Suppressor macrophage treated with lipopolysaccharide for 1 hour (primary cell): ENCODE measurements at places on chromosomes 12 and 14.

GRCh38 chr12:54977857-54978256 is 6.7 kb downstream of the TESPA1 start:
- DNase-seq: no peak

DNA sequence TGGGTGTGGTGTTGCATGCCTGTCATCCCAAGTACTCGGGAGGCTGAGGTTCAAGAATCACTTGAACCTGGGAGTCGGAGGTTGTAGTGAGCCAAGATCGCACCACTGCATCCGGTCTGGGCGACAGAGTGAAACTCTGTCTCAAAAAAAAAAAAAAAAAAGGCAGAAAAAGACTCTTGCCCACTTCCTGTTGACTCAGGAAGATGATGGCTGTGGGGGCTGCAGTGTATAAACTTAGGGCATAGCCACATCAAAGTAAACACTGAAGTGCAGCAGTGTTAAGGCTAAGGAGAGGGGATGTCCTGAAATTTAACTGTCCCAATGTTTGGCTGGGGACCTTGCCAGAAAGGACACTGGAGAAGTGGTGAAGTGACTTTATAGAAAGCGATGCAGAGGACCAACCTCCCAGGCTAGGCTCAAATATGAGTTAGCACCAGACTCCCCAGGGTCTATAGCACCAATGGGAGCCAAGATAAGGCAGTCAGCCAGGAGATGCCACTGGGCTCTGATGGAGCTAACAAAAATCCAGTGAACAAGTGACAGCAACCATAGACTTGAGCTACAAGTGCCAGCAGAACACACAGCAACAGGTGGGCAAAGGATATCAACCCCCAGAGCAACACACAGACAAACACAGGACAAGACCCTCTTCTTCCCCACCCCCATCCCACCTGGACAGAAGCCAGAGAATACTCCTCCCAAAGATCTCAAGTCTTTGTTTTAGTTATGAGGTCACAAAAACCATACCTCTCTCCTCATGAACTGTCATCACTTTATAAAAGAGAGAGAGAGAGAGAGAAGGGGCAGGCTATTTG is 28.0 kb downstream of the NELL2 start:
- DNase-seq: no peak

GRCh38 chr12:129071362-129071761 is 218.1 kb downstream of the GLT1D1 start:
- DNase-seq: no peak

DNA sequence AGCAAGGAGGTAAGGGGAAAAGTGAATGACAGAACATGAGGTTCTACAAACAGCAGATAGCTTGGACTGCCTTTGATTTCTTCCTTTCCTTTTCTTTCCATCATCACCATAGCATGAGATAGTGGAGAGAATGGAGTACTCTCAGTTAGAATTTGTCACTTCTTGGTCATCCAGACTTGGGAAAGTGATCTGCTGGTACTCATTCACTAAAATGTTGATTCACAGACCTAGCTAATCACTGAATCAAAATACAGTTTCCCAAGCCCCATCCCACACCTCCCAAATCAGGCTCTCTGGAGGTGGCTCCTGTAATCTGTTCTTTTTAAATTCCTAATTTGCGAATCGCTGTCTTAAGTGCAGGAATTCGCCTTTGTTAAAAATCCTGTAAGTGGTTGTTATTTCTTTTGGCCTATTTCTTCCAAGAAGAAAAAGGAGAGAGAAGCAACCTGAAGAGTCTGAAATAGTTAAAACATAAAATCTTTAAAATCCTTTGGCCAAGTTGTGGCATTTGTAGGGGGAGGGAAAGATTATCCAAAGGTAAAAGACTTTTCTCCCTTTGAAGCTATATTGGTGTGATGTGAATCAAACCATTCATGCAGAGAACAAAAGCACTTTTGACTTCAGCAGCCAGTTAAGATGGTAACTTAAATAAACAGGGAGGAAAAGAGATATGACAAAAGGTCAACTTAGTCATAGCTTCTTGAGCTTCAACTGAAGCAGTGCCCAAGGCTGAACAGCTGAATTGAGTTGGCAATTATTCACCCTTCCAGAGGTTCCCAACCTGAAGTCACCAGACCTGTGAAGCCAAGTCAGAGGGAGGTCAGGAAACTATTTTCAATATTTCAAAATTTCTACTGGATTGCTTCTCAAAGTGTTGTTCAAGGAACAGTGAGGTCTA is 255.1 kb upstream of the KRR1 start:
- DNase-seq: peak; percentile 31

DNA sequence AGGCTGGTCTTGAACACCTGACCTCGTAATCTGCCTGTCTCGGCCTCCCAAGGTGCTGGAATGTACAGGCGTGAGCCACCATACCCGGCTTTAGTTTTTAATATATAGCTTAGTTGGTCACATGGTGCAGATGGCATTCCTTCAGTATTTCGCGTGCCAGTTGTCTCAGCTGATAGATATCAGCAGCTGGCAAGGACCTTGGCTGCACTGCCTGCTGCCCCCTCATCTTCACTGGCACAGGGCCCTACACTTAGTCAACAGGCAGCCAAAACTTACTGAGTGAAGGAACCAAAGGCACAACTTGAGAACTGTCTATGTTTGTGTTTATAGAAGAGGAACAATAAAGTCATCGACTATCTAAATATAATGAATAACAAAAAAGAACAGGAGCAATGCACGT is 31.0 kb downstream of the EID3 start:
- no peak for DNase-seq

DNA sequence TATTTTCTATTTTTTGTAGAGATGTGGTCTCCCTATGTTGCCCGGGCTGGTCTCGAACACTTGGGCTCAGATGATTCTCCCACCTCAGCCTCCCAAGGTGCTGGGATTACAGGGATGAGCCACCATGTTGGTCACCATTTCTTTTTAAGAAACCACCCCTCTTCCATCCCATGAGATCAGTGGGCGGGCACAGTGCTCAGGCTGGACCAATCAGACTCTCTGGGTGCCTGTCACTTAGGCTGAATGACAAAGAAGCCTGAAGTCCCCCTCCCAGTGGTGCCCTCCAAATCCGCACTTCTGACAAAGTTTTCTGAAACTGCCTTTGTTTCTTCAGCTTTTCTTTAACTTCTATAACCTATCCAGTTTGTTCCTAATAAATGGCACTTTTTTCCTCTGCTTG is 48.2 kb downstream of the CALM1 start:
- no peak for DNase-seq

- DNase-seq: no peak
Observed at GRCh38 chr12:70553391-70553859, 83.8 kb downstream of the PTPRB start.

DNA sequence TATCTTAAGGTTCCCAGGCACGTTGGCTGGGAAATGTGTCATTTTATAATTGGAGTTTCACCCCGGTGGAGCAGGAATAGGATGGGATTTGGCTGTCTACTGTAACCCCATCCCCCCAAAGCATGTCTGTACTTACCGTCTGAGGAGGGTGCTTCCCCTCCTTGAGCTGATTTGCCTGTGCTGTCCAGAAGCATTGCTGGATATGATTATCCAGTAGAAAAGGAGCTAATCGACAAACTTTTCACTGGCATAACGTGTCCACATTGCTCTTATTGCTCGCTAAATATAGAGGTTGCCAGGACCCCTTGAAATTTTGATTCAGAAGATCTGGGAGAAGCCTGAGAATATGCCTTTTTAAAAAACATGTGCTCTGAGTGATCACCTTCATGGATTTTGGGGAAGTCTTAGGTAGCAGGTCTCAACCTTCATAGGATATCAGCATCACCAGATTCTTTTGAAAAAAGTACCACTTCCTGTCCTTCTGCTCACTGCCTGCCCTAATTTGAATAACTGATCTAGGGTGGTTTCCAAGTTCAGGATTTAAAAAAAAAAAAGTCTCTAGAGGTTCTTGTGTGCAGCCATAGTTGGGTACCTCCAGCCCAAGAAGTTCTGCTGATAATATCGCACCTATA is 80.4 kb upstream of the KCNA1 start:
- DNase-seq: no peak

DNA sequence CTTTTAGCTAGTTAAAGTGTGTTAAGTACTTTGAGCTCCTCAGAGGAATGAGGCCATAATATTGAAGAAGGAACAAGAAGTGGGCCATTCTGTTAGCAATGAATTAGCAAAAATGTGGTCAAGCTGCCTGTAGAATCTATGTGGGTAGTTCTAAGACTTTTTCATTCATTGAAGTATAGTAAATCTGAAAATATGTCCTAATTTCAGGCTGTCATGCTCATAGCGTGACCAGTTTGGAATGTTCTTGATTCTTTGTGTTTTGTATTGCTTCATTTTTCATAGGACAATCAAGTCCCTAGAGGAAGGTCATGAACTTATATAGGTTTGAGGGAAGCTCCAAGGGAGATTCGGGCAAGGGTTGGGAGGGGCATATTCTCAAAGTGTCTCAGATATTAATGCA is 11.4 kb downstream of the ATP23 start:
- DNase-seq: no peak

- peak; percentile 45 for DNase-seq
Observed at GRCh38 chr12:11684393-11684792, 34.9 kb downstream of the ETV6 start.

DNA sequence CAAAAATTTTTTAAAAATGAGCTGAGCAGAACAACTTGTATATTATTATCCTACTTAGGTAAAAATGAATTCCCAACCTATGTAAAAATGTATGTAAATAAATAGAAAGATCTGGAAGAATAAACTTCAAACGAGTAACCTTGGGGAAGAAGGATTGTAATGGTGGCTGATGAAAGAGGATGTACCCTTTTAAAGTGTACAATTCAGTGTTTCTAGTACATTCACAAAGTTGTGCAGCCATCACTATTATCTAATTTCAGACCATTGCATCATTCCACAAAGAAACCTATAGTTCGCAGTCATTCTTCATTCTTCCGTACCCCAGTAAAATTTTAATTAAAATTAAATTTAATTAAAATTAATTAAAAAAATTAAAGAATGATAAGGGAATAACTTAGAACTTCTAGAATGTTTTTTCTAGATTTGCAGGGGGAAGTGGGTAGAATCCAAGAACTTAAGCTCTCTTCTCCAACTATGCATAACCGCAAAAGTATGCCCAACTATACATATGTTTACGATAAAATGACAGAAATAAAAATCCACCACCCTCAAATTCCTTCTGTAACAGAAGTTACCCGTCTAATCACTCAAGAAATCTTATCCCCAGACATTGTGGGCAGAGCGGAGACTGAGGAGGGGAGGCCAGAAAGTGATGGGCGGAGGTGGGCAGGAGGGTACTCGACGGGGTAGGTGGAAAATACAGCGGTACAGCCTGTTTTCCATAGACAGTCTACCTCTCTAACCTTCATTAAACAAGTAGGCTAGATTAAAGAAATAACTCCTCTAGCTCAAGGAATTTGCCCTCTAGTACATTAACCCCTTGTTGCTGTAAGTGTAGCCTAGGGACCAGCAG is 921 bp downstream of the DEPDC4 start:
- no peak for DNase-seq

- DNase-seq: no peak
Observed at GRCh38 chr12:99455350-99456035, 192.1 kb upstream of the GARIN6 start.

DNA sequence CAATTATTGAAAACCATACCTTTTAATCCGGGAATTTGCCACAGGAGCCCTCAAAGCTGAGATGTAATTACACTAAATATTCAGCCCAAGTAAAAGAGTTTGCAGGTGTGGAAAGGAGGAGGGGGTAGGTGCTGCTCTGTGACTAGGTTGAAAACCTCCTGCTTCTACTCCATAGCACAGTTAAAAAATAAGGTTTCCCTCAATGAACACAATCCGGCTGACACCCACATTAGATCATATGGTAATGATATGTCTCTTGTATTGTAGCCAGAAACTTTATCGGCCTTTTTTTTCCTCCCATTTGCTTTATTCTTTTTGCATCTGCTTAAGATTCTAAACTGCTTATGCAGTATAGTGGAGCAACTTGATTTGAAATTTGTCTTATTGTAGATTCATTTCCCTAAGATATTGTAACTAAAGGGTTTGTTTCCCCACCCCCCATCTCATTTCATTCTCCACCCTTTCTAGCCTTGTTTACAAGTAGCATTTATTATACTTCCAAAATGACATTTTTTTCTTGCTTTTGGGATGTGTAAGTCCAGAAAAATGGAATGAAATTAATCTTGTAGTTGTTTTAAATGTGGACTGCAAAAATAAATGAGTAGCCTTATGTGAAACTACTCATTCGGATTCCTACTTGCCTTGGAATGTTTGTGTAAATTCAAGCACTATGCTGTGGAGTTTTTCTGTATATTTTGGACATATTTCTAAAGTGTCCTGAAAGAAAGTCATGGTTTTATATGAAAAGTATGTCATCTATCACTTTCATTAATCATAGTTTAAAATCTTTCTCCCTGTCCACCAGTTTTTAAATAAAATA is at the start of gene DCN:
TSS of gene DCN (minus strand) at position 182 of the 820 bp plus-strand sequence. CDS start 4,265 bp downstream, outside the sequence.
- DNase-seq: no peak

DNA sequence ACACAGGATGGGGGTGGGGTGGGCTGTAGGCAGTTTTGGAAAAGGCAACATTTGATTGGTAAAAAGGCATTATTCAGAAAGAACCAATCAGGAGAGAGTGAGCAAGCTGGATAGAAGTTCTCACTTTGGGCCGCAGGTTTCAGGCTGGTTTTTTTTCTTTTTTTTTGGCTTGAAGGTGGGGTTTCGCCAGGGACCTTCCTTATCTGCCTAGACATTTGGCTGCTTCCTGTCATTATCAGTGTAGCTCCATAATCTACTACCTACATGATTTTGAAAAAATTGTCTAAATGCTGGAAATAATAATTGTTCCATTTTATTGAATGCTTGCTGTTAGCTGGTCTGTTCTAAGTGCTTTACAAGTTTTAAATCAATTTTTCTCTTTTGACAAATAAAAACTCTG is 649.0 kb downstream of the TMTC2 start:
- DNase-seq: no peak

GRCh38 chr12:98418357-98419075 is 96.9 kb upstream of the TMPO start:
- DNase-seq: peak; percentile 39

GRCh38 chr12:59874781-59875180 is 279.0 kb downstream of the SLC16A7 start:
- peak; percentile 13 for DNase-seq

GRCh38 chr12:80710727-80711449 is 3.5 kb downstream of the MYF6 start:
- DNase-seq: no peak

- peak; percentile 82 for DNase-seq
Observed at GRCh38 chr14:60989599-60989998, 8.6 kb downstream of the SLC38A6 start.

GRCh38 chr14:38310420-38310995 is 54.6 kb upstream of the CLEC14A start:
- DNase-seq: no peak

GRCh38 chr12:71639341-71639760 is 24.3 kb downstream of the ZFC3H1 start:
- DNase-seq: no peak
